ENCODE measurements at places on chromosomes 6 and 20.

DNA sequence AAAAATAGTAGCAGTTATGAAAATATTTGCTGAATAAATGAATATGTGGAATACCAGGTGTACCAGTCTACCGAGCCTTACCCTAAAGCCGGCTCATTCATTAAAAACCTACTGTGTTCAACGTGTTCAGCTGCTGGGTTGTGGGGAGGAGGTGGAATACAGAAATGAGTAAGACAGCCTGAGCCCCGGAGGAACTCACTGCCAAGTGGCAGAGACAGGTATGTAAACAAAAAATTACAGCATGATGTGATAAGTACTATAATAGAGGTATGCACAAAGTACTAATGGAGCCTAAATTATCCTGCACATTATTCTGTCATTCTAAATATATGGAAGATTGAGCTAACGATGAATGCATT is 6.8 kb upstream of the ADTRP start:
- no peak for DNase-seq

DNA sequence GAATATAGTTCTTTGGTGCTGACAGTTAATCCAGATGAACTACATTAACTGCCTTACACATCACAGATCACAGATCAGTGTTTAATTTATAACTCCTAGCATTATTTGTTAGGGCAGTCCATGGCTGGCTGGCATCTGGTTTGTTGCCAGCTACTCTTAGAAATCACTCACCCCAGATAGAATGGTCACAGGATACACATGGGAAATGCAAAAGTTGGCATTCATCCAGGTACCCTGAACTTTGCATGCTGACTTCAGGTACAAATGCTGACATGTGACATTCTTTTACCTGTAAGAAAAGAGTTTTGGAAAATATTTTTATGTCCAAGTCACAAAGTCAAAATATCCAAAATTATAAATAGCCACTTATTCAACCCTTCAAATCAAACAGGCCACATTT is 20.2 kb downstream of the FBXL4 start:
- DNase-seq, result peak; percentile 51

- no peak for DNase-seq
Measured at GRCh38 chr6:80341330-80341729, 234.9 kb downstream of the BCKDHB start.

GRCh38 chr6:142617158-142617557 is 315.4 kb downstream of the ADGRG6 start:
- DNase-seq, result no peak

DNA sequence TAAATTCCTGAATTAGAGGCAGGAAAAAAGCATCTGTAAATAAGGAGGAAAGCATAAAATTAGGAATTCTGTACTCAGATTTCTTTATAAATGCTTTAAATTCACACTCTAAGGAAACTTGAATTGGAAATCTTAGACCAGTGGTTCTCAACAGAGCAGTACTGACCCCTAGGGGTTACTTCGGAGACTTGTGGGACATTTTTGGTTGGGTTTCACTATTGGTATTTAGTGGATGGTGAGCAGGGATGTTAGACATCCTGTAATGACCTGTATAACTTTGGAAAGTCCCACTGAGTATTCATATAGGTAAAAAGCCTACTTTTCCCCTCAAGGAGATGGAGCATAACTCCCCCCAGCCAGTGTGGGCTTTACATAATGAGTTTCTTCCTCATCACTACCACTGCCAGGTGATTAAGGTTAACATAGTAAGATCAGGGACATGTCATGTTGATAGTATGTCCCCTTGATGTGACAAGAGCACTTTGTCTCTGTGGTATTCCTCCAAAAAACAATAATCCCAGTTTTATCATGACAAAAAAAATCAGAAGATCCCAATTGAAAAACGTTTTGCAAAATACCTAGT is 31.0 kb downstream of the GLO1 start:
- peak; percentile 34 for DNase-seq

Data from kidney glomerular epithelial cell (primary cell).